Hematopoietic multipotent progenitor cell treated with erythropoietin and hydrocortisone succinate and interleukin-3 and kit ligand, for 6 days (in vitro differentiated cells): ENCODE measurements at places on chromosomes 6 and 20.

DNA sequence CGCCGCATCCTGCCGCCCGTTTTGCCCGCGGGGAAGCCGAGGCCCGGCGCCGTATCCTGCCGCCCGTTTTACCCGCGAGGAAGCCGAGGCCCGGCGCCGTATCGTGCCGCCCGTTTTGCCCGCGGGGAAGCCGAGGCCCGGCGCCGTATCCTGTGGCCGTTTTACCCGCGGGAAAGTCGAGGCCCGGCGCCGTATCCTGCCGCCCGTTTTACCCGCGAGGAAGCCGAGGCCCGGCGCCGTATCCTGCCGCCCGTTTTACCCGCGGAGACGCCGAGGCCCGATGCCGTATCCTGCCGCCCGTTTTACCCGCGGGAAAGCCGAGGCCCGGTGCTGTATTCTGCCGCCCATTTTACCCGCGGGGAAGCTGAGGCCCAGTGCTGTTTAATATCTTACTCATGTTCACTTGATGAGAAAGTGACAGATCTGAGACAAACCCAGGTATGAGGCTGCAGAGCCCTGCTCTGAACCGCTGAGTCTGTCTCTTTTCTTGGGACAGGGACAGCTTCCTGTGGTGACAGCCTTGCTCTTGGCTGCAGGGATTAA lies 129.4 kb downstream of the CDH26 start:
- DNase-seq: no peak

DNA sequence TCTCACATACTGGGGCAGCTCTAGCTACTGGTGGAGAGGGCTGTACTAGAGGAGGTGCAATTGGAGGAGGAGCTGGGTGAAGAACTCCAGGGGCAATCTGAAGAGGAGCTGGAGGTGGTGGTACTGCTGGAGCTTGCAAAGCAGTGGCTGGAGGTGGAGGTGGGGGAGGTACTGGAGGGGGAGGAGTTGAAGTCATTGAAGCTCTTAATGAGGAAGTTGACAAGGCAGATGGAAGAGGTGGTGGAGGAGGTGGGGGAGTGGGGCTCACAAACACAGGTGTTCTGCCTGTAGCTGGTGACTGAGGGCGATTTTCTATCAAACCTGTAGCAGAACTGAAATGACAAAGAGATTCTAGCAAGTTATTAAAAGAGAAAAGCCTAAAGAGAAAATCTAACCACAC lies 77.6 kb downstream of the WASF1 start:
- DNase-seq: no peak

DNA sequence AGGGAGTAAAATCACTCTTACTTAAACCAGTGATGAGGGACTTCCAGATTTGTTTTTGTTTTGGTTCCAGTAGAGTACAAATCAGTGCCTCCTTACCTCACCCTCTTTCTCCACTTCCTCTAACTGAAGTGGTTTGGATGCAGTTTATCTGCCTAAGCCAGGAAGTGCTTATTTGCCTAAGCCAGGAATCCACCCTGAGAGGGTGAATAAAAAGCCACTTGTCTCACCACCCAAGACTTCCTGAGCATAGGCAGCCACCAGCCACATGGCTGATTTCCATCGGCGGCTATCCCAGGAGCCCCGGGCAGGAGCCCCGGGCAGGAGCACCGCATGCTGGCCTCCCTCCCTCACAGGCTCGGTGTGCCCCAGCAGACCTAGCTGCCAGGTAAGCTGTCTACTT lies 12.0 kb downstream of the LRP11 start:
- DNase-seq: peak; percentile 52

GRCh38 chr20:3613821-3614440 lies 49.3 kb downstream of the GFRA4 start:
- DNase-seq: no peak

DNA sequence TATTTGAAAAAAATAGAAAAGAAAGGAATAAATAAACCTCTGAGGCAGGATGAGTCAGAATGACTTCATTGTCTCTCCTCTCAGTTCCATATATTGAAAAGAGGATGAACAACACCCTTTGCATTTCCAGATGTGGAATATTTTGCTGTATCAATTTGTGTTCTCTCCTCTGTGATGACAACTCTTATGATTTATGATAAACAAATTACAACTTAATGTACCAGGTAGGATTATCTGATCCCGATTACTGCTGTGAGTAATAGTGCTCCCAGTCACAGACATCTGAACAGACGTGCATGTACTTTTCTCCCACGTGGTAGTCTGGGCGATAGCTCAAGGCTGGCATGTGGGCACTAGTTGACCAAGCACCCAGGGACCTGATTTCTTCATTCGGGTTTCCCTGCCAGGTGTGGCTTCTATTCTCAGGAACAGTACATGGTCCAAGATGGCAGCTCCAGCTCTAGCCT lies 142.1 kb upstream of the SULF2 start:
- DNase-seq: no peak

DNA sequence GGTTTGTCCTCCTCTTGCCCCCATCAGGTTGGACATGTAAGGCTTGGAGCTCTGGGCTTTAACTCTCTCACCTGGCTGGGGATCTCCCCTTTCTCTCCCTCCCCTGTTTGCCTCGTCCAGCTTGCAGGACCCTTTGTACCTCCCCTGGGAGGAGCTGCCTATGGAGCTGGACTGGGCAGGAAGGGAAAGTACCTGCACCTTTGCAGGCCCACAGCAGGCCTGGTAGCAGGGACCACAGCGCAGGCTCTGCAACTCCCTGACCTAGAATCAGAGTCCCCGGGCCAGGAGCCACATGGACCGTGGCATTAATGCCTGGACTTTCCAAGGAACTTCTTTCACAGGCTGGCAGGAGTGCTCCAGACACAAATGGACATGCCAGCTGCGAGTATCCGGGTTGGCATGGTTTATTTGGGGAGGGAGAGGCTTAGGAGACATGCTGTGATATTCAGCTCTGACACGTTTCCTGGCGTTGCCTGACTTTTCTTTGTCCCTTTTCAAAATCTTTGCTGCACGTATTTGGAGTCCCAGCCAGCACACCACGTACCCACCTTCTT lies 268.5 kb upstream of the EXOC2 start:
- DNase-seq: no peak

- DNase-seq: no peak
These were observed 66.7 kb upstream of the RIPOR2 start for GRCh38 chr6:25002326-25003091.

- no peak for DNase-seq
These were observed 66.5 kb downstream of the NOX3 start for GRCh38 chr6:155389130-155389529.

DNA sequence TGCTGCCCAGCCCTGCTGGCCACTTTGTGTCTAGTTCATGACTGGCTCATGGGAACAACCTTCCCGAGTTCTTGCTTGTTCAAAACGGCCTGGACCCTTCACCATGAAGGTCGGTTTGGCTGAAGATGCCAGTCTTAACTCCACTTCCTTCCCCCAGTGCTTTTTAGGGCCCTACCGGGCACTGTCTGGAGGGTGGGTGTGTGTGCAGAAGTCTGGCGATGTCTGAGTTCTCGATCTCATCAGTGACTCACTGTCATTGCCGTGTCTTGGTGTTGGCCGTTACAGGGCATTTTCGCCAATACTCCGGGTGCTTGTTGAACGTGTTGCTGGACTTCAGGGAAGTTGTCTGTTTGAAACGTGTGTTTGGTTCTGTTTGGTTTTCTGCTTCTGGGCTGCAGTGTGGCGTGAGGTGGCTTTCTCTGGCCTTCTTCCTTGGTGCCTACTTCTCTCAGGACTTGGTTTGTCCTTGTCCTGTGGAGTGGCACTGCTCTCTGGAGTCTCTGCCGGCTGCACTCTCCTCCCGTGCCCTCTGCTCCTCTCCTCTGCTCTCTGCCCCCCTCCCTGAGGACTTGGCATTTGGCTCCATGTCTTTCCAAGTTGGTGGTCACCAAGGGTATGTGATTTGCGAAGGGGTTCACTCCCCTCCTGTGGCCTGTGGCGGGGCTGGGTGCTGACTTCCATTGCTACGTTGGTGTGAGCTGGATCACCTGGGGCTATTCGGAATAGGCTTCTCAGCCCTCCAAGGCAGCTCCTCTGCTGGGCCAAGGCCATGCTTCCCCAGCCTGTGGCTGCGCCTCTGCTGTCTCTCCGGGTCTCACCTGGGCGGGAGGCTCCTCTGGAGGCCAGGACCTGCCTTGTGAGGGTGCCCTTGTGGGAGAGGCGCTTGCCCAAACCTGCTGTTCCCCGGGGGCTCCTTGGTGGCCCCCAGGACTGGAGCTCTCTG lies 38.2 kb downstream of the PYGB start:
- no peak for DNase-seq

GRCh38 chr6:38100380-38100779 lies 280.9 kb downstream of the ZFAND3 start:
- DNase-seq: no peak

GRCh38 chr6:52115891-52116604 lies 28.6 kb upstream of the PKHD1 start:
- no peak for DNase-seq

GRCh38 chr6:10722570-10722819 lies 375 bp upstream of the TMEM14C start:
- DNase-seq: no peak

GRCh38 chr20:10739134-10739533 lies 65.3 kb upstream of the JAG1 start:
- DNase-seq: no peak

DNA sequence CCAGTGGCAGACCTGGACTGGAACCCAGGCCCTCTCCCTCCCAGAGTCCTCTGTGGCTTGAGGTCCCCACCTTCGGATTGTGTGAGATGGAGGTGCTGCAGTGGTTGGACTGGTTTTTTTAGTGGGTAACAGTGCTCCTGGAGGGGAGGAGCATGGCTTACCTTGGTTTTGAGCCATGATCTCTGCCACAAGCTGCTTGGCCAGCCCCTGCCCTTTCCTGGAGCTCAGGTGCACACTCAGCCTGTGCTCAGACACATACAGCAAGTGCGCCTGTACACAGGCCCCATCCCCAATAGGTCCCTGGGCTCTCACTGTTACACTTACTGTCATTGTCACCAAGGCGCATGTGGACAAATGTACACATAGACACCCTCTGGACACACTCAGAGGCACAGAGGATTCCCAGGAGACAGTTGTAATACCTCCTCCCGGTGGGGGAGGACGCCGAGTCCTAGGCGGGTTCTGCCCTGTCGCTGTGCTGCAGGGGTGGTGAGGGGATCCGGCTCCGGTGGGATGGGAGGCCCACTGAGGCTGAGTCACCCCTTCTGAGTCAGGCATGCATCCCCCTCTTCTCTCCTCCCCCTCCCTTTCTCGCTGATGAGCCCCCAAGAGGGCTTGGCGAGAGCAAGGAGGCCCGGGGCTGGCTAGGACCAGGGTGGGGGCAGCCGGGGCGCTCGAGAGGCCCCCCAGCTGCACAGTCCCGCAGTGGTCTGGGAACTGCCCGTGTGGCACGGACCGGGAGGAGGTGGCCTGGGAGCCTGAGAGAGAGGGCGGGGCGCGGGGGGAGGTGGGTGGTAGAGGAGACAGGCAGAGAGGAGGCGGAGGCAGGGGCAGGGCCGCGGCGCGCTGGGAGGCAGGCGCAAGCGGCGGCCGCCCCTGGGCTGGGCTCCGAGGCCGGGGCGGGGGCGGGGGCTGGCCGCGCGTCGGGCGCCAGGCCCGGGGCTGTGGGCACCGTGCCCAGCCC lies 522 bp upstream of the EPB41L1 start:
- peak; percentile 69 for DNase-seq

DNA sequence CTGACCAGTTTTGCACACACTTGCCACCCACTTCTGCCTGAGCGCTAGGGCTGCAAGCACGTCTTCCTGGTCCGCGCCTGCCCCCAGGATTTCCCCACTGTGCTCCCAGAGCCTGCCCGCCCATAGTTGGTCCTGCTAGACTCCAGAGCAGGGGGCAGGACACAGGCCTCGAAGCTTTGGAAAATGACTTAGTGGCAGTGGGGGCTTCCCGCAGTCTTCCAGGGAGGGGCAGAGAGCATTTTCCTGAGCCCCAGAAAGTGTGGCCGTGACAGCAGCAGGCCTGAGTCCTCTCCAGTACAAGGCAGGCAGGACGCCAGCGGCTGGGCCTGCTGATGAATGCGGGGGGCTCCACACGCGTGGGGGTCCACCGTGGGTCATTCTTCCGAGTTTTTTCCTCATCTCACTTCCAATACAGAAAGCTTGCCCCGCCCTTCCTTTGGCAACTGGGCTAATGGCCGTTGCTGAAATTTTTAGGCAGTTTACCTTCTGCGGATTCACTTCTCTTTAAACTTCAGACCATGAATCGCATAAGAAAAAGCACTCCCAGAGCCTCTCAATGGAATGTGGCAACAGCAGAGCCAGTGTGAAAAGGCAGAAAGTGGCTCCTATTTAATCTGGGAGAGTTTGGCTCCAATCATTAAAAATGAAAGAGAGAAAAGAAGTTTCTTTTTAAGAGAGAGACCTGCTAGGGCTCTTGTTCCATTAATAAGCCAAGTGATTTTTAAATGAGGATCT lies 383.8 kb downstream of the CDH4 start:
- no peak for DNase-seq

GRCh38 chr6:84508981-84509380 lies 255.4 kb downstream of the TBX18 start:
- DNase-seq: no peak
